ENCODE measurements at places on chromosomes 16 and 17.

- DNase-seq, result no peak
Observed at GRCh38 chr16:55036371-55036821, 105.7 kb downstream of the IRX5 start.

- no peak for DNase-seq
Observed at GRCh38 chr16:54923055-54923473, 7.6 kb upstream of the IRX5 start.

DNA sequence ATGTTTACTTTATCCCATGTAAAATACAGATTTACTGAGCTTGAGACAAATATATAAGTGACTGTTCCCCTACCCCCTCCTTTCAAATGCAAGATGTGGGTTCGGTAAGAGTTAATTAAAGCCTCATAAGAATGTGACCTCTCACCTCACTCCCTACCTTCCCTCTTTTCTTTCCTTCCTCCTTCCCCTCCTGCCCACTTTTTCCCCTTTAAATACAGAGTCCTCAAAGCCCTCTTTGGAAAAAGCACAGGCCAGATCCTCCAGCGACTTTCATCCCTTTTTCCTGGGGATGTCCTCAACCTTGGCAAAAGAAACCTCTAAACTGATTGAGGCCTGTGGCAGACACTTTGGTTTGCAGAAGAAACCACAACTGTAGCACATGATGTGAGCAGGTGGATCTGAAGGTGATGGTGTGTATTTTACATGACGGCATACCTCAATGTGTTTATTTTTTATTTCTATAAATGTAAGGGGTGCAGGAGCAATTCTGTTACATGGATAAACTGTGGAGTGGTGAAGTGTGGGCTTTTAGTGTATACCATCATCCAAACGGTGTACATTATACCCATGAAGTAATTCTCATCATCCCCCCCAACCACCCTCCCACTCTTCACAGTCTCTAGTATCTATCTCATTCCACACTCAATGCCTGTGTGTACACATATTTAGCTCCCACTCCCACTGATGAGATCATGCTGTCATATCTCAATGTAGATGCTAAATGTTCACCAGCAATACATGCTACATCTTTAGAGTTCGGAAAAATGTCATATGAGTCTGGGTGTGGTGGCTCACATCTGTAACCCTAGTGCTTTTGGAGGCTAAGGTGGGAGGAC is 77.7 kb downstream of the XYLT1 start:
- DNase-seq, result no peak

- DNase-seq, result no peak
Observed at GRCh38 chr17:800446-801242, 18.5 kb downstream of the MRM3 start.

DNA sequence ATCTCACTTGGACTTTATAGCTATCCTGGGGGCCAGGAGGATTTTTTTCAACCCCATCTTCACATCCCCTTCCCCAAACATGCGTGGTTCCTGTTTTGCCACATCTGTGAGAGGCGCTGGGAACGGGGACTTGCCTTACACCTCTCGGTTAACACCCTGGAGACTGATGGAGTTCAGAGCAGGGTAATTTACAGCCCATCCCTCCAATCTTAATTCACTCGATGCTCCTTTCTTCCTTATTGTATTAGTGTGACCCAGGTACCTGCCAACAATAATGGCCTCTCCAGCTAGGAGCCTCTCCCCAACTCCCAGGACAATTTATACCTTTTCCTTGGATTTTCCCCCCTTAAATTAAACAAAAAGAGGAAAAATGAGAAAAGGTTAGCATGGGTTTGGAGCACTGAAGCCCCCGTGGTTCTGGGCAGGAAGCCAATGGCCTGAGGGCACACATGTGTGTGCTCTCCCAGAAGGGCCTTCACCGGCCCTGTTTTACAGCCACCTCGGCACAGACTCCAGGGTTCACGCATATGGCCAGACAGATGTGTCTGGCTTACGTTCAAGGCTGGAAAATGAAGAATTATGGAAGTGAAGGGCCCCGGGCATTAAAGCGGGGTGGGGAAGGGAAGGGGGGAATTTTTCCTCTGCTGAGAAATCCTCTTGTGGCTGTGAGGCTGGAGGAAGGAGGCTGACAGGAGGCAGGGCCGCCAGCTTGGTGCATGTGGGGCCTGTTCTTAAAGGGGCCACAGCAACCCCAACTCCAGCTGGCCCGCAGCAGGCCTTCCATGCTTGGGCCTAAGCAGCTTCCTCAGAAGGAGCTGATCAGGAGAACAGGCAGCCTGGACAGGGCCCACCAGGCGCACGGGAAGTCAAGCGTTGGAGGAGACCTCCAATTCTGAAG is 21.4 kb downstream of the HIC1 start:
- DNase-seq, result no peak

DNA sequence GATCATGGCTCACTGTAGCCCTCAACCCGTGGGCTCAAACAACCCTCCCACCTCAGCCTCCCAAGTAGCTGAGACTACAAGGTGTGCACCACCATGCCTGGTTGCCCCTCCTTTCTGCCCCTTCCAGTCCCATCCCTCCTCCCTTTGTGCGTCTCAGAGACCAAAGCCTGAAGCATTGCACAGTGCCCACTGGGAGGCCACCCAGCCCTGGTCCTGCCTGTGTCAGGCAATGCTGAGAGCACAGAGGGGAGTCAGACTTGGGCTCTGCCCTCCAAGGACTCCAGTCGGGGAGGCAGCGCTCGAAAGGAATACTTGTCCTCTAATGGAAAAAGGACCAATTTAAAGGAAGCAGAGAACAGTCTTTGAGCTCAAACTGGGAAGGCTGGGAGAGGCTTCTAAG is 20.4 kb downstream of the RAI1 start:
- no peak for DNase-seq
